ENCODE measurements at places on chromosomes 12 and 14.

GRCh38 chr12:61188801-61189595 is 1071.2 kb upstream of the USP15 start:
- no peak for DNase-seq

DNA sequence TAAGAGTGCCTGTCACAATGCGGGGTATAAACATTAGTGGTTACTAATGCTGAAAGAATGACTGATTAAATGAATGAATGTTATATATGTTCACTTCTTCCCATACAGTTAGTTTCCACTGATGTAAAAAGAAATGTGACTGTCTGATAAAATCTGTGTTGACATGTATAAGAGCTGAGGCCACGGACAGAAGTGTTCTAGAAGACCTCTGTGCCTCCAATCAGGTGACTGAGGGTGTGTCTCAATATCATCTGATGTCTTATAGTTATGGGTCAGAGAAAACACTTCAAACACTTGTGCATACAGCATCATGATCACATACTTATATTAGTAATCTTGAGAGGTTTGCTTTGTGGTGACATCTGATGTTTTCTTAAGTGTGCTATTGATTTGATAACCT is 183.4 kb downstream of the TTC7B start:
- DNase-seq: no peak

- no peak for DNase-seq
These were observed 28.4 kb downstream of the SLC38A1 start for GRCh38 chr12:46240436-46240835.

DNA sequence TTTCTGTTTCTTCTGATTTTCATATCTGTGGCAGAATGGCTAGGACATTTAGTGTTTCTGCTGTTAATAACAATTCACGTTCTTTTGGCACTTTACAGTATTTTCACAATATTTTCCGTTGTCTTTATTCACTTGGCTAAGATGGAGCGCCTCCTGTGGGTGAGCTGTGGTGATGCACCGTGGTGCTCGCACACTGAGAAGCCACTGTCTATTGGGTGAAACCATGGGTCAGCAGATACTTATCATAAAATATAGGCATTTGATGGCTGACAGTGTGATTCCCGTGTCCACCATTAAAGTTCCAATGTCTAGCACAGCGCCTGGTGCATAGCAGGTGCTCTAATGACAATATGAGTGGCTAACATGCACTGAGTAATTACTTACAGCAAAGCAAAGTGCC is 141.8 kb downstream of the VRK1 start:
- DNase-seq: no peak

DNA sequence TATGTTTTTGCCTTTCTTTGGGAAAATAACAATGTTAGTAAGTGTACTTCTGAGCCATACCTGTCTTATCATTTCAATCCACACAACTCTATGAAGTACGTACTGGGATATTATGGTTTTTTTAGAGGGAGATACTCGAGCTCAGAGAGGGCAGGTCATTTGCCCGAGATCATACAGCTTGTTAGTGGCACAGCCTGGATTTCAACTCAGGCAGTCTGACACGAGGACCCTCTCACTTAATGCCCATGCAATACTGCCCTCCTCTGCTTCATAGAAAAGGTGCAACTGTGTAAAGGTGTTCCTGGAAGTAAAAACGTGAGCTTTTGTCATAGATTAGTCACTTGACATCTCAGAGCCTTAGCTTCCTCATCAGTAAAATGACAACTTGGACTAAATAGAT is 128.0 kb downstream of the NDUFA12 start:
- no peak for DNase-seq

DNA sequence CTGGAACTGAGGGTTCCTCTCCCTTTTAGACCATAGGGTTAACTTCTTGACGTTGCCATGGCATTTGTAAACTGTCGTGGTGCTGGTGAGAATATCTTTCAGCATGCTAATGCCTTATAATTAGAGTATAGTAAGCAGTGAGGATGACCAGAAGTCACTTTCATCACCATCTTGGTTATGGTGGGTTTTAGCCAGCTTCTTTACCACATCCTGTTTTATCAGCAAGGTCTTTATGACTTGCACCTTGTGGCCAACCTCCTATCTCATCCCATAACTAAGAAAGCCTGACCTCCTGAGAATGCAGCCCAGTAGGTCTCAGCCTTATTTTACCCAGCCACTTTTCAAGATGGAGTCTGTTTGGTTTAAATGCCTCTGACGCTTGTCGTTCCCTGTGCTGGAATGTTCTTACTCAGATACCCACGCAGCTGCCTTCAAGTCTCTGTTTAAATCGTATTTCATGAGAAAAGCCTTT is 44.2 kb downstream of the BBS10 start:
- no peak for DNase-seq

GRCh38 chr12:45260104-45260815 is 44.4 kb downstream of the ANO6 start:
- DNase-seq: no peak

DNA sequence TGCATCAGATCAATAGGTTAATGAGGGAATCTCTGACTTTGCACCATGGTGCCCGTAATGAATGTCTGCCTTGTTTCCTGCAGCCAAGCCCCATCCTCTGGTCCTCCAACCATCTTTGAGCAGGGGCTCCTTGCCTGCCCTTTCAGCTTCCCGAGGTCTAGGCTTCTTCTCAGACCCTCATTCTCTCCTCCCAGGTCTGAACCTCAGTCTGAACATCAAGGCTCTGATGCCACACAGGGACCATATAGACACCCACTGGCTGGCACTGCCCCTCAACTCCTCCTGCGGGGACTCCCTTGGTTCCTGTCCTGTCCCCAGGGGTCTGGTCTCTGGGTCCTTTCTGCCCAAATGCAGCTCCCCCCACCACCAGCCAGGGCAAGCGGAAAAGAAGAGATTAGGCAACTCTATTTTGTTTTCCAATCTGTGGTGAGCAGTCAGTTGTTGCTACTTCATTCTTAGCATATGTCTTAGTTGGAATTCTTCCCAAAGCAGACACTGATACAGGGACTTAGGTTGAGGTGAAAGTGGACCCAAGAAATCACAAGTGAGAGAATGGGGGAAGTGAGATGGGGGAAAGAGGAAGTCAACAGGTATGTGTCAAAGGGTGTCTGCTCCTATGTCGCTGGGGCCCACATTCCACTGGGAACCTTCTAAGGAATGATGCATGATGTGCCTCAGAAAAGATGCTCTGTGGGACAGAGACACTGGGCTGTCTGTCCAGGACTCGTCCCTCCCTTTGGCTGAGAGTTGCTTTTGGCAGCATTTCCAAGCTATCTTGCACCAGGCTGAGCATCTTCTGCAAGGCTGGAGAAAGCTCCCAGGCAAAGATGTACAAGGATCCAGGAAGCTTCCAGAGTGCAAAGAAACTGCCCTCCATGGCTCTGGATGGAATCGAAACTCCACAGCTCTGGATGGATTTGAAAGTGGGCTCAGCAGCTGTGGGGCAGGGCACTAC is 1096.5 kb upstream of the TMEM132C start:
- no peak for DNase-seq

DNA sequence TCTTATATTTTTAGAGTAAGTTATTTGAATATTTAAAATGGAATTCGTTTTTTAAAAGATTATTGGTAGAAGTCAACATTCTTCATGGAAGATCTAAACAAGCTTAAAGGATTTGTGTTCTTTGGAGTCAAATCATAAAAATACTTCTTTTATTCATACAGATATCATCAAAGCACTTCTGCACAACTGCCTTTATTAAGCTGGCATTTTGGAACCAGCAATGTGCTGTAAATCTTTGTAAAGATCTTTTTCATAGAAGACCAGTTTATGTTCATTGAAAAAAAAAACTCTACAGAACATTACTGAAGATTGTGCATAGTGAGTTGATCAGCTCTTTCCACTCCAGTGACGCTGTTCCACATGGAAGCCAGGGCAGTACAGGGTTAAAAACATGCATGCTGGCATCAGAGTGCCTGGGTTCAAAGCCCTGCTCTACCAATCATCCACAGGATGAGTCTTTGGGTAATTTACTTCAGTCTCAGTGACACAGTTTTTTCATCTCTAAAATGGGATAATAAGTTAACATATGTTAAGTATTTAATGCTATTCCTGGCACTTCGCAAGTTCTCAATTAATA is 109.6 kb upstream of the SLC38A4 start:
- DNase-seq: no peak

DNA sequence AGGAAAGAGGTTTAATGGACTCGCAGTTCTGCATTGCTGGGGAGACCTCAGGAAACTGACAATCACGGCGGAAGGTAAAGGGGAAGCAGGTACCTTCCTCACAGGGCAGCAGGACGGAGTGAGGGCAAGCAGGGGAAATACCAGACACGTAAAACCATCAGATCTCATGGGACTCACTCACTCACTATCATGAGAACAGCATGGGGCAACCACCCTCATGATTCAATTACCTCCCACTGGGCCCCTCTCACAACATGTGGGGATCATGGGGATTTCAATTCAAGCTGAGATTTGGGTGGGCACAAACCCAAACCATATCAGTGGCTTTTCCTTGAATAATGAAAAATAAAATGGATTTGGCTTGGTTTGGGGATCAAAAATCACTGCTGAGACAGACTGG is 380.5 kb downstream of the VRK1 start:
- no peak for DNase-seq

GRCh38 chr12:50633955-50634354 is 129.2 kb downstream of the DIP2B start:
- no peak for DNase-seq

DNA sequence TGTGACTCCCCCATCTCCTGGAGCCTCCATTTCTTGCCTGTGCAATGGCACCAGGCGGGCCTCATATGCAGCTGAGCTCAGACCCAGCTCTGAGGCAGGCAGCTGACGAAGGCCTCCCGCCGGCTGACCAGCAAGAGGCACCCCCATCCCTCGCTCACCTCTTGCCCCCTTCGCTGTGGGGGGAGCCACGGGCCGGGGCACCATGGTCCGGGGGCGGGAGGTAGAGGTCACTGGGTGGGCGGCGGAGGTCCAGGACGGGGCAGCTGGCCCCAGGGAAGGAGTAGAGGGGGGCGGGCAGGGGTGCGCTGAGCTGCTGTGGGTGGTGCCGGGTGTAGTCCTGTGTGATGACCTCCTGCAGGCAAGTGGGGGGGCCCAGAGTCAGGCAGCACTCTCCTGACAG is 39.4 kb downstream of the RFLNA start:
- no peak for DNase-seq

- DNase-seq: no peak
These were observed 7.3 kb upstream of the RNASE1 start for GRCh38 chr14:20809917-20810316.

- no peak for DNase-seq
These were observed 54.6 kb downstream of the NUAK1 start for GRCh38 chr12:106084014-106084671.

- no peak for DNase-seq
These were observed 41.4 kb downstream of the ATL1 start for GRCh38 chr14:50601394-50601793.

GRCh38 chr14:55116246-55117030 is 12.6 kb upstream of the LGALS3 start:
- DNase-seq: no peak

- DNase-seq: no peak
These were observed 315.7 kb downstream of the NAV3 start for GRCh38 chr12:78146365-78146772.

DNA sequence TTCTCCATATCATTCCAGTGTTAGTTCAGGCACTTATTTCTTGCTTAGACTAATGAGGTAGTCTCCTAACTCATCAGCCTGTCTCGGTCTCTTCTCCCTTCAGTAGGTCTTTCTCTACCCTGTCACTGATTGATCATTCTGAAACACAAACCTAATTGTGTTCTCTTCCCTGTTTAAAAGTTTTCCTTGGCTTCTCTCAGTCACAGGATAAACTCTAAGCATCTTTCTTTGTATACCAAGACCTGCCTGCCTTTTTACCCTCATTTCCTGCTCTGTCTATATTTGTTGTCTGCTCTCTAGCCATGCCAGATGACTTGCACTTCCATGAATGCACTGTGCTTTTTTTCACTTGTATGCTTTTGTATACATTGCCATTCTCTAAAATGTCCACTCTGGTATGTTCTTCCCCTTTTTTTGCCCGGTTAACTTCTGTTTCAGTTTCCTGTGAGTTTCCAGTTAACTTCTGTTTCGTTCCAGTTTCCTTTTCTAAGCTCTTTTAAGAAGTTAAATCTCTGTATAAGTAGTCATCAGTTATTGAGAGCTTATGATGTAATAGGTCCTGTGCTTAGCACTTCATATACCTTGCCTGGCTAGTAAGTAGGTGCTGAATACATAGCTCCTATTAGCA is 12.8 kb downstream of the DIP2B start:
- DNase-seq: no peak

DNA sequence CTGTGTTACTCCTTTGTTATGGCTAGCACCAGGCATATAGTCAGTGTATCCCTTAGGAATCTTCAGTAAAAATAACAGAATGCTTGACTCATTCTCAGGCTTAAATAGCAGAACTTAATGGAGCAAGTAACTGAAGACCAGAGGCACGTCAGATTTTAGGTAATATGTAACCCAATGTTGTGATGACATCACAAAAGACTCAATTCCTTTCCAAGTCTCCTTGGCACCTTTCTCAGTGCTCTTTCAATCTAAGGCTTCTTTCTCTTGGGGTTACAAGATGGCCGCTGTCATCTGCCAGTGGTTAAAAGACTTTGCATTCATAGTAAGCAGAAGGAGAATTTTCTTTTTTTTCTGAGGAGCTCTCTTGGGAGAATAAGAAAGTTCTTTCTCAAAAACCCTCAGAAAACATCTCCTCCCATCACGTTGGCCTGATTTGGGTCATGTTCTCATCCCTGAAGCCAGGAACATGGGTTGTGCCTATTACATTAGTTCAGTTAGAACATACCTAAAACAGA is 33.4 kb upstream of the DCN start:
- no peak for DNase-seq

GRCh38 chr12:25992026-25992782 is 33.7 kb downstream of the RASSF8 start:
- no peak for DNase-seq

- no peak for DNase-seq
These were observed 170.1 kb downstream of the ADGRD1 start for GRCh38 chr12:131123817-131124216.

DNA sequence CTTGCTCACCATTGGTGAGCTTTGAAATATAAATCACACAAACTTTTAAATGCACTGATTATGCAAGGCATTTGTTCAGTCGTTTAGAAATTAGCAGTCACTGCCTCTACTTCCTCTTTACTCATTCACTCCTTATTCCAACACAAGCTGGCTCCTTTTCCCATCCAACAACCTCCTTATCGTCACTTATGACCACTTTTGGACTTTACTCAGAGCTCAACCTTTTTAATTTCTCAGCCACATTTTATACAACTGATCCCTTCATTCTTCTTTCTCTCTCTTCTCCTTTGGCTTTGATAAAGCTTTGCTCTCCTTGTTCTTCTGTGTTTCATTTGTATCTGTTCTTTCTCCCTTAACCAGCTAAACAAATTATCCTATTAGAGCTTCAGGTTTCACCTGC is 126.4 kb upstream of the PLEKHA5 start:
- no peak for DNase-seq

GRCh38 chr14:64293976-64294671 is at the start of gene ESR2:
ESR2 (minus strand) TSS chr14:64294371; CDS start chr14:64282985, 11,386 bp downstream.
- DNase-seq: no peak

DNA sequence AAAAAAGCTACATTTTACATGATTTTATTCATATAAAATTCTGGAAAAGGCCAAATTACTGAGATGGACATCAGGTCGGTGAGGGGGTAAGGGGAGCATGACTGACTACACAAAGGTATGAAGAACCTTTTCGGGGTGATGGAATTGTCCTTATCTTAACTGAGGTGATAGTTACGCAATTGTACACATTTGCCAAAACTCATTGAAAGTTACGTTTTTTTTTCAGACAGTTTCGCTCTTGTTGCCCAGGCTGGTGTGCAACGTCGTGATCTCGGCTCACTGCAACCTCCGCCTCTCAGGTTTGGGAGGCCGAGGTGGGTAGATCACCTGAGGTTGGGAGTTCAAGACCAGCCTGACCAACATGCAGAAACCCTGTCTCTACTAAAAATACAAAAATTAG is 29.4 kb upstream of the PLEKHG3 start:
- no peak for DNase-seq
